ENCODE measurements at places on chromosomes 12 and 14.

- DNase-seq, result peak; percentile 33
Observed at GRCh38 chr14:59294662-59294992, 106.2 kb downstream of the DAAM1 start.

DNA sequence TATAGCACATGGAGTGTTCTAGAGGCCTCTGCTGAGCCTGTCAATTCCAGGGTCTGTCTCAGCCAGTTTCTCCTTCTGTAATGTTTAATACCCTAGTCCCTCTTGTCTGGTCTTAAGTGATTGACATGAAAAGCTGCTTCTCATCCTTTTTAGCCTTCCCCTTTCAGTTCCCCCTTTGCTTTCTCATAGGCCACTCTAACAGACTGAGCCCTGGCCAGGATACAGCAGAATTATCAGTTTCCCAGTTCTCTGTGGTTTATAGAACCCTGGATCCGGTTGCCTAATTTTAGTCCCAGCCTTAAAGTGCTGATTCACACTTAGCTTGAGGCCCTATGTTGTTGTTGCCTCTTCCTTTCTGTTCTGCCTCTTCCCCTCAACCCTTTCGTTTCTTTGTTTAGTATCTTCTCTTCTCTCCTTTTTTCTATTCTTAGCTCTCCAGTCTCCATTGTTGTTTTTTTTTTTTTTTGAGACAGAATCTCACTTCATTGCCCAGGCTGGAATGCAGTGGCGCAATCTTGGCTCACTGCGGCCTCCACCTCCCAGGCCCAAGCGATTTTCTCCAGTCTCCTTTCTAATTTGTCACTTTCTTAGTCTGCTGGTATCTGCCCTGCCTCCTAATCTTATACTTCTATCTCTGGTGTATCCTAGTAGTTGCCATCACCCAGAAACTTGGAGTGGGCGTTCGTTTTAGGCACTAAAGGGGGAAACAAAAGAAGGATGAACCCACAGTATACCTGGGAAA is 2.9 kb upstream of the BIN2 start:
- DNase-seq, result peak; percentile 86

- DNase-seq, result no peak
Observed at GRCh38 chr12:47768323-47768811, 4.7 kb upstream of the SLC48A1 start.

DNA sequence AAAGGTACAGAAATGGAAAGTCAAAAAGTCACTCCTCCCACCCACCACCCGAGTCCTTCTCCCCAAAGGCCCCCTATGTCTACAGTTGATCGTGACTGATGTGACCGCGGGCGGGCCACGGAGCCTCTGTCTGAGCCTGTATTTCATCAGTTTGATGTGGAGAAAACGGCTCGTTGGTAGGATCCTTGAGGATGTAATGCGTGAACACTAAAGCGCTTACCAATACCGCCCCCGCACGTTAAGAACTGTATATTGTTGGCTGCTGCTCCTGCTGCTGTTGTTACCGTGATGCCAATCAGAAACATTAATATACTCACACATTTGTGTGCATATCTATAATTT is 24.6 kb upstream of the UBC start:
- peak; percentile 88 for DNase-seq

- DNase-seq, result no peak
Observed at GRCh38 chr14:20757965-20758364, 10.2 kb upstream of the EDDM3B start.

Data from myocyte (in vitro differentiated cells).